Left renal pelvis (tissue), 4 donors: ENCODE measurements at places on chromosomes 6 and 20. TPM values are rescaled to one million over a fixed set of nuclear protein-coding genes. Genes with fewer than 3 reads are reported as not detected.

Gene CLDN20
- 1.1 TPM for polyA plus RNA-seq

GRCh38 chr20:2421247-2421646 lies 40.5 kb downstream of the TGM6 start:
- DNase-seq = no peak

Gene HCK
- 2.6 TPM for polyA plus RNA-seq

GRCh38 chr6:32941214-32941768 lies 463 bp upstream of the HLA-DMB start:
- DNase-seq = no peak

Gene VWA7
- 11.1 TPM for polyA plus RNA-seq

Gene SLC35F1
- polyA plus RNA-seq = 2.5 TPM

DNA sequence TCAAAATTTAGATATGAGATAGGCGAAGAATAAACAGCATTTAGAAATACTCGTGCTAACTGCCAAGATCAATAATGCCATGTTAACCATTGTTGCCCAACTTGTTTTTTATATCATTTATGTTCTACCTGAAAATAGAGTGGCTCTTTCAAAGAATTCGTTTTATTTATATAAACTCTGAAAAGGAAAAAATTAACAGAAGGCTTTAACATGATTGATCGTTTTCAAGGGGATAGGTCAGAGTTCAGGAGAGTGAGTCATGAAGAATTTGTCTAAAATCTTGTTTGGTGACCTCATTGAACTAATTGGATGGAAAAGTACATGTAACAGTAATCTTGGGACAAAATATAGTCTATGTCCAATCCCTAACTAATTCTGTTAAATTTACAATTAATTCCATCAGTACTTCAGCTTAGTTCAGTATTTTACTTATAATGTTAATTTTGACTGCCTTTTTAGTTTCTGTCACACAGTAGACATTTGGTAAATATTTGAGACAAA lies 11.1 kb upstream of the ELOVL2 start:
- no peak for DNase-seq

Gene BPIFB2
- polyA plus RNA-seq = not detected

DNA sequence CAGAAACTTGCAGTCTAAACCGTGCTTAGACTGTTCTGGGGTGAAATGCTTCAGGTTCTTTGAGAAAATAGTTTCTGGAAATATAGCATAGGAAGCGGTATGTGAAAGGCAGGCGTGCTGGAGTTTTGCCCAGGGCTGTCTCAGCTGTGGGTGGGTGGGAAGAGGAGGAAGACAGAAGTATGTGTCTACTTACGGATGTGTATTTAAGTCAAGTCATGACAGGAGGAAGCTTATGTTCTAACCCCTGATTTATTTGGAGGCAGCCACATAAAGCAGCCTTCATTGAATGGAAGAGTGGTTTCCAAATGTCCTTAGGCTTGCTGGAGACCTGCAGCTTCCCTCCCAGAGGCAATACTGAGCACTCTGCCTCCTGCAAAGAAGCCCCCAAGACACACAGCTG lies 345.8 kb upstream of the PRND start:
- DNase-seq = no peak

GRCh38 chr6:92297101-92297500 lies 1122.3 kb downstream of the EPHA7 start:
- DNase-seq = no peak

Gene SLC26A8
- polyA plus RNA-seq = 0.81 TPM

DNA sequence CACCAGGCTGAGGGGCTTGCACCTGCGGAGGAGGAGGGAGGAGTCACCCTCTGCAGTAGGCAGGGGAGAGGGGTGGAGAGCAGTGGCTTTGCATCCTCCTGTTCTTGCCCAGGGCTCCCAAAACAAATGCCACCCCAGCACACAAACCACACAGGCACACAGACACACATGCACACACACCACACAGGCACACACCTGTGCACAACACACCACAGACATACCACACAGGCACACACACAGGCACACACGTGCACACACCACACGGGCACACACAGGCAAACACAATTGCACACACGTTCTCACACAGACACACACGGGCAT lies 26.6 kb downstream of the YTHDF1 start:
- DNase-seq = no peak

DNA sequence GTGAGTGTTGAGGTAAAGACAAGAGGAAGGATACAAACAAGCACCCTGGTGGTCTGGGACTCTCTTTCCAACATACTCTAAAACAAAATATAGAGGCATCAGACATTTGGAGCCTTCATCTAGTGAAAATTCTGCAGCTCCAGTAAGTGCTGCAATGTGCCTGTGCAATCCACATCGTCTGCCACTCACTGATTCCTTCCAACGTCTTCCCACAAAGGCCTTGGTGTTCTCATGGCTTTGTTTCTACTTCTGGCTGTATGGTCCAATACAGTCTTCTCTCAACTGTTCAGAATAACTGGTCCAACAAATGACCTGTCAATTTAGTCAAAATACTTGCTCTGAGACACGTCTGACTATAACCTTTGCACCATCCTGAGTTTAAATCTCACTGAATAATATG lies 125.8 kb downstream of the MAP7 start:
- no peak for DNase-seq

DNA sequence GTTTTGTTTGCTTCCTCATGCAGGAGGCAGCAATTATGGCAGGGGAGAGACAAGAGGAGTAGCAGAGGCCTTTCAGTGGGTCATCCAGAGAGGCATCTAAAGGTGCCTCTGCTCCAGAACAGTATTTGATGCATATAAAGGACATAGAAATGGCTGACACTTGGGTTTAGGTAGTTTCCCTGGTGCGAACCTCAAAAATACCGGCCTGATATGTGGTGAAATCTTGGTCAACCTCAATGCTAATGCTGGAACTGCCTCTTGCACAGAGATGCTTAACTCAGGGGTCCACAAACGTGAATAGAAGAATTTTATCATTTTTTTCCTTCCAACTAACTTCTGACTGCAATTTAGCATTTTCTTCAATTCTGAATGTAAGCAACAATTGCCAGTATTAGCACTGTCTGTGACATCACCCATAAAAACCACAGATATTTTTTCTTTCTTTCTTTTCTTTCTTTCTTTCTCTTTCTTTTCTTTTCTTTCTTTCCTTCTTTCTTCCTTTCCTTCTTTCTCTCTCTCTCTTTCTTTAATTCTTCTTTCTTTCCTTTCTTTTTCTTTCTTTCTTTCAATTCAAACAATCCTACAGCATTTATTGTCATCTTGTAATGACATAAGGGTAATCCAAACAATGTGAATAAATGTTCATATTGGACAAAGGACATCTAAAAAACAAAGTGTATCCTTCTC lies 180.0 kb upstream of the UST start:
- DNase-seq = no peak

DNA sequence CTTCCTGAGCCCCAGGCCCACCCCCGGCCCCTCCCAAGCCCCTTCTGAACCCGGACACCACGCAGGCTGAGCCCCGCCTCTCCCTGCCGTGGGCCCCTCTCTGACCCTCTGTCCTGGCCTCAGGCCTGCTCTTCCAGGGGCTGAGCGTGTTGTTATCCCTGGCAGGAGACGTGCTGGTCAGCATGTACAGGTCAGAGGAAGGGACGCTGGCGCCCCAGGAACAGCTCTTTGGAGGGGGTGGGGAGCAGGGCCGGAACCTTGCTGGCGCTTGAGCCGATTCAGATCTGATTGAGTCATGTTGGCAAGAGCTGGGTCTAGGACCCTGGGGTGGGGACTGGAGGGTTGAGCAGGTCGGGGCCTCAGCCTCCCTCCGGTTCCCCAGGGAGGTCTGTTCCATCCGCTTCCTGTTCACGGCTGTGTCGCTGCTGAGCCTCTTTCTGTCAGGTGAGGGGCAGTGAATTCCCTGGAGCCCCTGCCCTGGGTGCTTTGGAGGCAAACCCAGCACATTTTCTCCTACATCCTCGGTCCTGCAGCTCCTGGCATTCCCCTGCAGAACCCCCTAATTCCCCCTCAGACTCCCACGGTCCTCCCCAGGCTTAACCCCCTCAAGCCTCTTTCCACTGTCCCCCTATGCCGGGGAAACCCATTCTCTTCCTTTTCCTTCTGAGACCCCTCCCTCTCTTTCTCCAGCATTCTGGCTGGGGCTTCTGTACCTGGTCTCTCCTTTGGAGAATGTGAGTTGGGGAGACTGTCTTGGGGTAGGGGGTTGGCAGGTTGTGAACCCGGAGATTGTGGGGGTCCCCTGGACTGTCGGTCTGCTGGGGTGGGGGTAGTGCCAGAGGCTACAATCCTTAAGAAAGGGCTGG lies 2.0 kb downstream of the SPAG4 start:
- no peak for DNase-seq

DNA sequence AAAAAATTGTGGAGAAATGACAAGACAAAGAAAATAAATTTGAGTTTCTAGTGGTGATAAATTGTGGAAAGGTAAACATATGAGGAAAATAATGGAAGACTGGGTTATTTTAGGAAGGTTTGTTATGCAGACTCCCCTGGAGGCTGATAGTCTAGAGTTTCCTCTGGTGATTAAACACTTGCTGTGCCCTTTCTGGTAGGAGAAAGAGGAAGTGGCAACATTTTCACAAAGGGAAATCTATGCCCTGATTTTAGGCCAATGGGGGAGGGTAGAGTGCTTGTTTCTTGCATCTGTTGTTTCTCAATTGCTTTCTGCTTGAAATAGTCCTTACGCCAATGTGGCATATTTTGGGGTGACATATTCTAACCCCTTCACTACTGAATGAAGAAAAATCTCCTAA lies 129.1 kb upstream of the DOK5 start:
- DNase-seq = no peak

GRCh38 chr6:76683985-76684384 lies 611.5 kb upstream of the IMPG1 start:
- no peak for DNase-seq

Gene NAA20
- 101 TPM for polyA plus RNA-seq

Gene SLA2
- polyA plus RNA-seq = 0.34 TPM

DNA sequence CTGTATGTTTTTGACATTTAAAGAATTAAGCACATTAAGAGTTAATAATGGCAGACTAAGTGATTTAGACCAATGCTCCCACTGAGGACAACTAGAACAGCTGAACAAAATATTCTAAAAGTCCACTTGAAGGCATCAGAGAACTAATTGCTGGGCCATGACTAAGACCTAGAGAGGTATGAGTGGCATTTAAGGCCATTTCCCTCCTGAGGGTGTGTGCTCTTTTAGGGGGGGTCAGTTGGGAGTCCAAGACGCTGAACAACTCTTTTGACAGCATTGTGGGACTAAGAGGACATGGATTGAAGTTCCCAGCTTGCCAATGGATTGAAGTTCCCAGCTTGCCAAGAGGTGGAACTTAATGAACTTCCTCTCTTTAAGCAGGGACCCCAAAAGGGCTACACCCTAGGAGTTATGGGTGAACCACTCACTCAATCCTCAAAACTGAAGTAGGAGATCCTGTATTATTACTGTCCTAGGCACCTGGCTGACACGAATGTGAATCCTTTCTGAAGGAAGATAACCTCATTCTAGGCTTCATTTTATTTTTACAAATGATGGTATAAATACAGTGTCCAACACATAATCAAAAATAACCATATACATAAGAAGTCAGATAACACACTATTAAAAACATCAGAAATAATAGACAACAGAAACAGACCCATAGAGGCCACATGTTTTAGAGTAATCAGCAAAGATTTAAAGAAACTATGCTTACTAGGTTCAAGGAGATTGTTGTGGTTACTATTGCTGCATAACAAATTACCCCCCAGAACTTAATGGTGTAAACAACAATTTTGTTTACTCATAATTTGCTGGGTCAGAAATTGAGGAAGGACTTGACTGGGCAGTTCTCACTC lies 175.1 kb downstream of the VEGFA start:
- DNase-seq = no peak

Gene SERPINB1
- 21.2 TPM for polyA plus RNA-seq

Gene PRSS35
- 75.5 TPM for polyA plus RNA-seq

DNA sequence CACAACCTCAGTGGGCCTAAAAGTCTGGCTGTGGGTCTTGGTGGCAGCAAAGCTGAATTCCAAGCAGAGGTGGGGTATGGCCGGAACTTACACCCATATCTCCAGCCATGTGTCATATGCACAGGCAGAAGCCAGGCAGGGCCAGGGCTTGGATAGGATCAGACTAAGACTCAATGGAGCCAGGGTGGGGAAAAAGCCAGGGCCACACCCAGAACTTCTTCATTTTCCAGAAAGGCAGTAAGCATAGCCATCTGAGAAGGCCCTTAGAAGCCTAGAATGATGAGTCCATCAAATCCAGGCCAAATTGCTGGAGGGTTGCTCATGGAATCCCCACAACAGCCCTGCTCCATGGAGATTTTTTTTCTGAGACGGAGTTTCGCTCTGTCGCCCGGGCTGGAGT lies 116.2 kb upstream of the SRSF6 start:
- DNase-seq = no peak

DNA sequence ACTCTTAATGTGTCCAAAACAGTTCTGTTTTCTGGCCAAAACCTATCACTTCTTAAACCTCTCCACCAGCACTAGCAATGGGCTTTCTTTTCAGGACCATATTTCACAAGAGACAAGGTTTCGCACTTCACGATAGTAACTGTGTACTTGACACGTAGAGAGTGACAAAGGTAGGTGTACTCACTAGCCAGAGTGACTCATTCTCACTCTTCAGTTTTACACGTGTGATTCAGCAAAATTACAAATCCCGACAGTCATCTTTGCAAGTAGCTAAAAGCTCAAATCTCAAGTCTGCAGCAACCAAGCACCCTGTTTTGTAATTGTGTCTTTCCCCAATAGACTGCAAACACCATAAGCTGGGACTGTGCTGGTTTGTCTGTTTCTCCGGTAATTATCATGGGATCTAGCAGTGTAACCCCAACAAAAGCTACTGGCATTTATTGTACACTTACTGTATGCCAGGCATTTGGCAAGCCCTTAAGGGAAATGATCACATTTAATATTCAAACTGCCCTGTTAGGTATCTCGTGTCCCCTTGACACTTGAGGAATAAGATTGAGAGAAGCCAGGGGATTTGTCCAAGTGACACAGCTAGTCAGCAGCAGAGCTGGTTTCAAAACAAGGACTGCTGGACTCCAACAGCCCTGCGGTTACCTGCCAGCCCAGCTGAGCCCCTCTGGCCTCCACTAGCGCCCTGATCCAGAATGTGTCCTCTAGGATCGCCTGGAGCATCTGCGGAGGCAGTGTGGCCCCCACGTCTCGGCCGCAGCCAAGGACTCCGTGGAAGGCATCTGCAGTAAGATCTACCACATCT lies 9.9 kb downstream of the PCIF1 start:
- DNase-seq = no peak

Gene NDRG3
- 37.6 TPM for polyA plus RNA-seq

Gene CD93
- 42.3 TPM for polyA plus RNA-seq
